ENCODE measurements at places on chromosomes 5 and 9.

- DNase-seq, result no peak
Observed at GRCh38 chr5:93512799-93513198, 68.2 kb downstream of the NR2F1-AS1 start.

DNA sequence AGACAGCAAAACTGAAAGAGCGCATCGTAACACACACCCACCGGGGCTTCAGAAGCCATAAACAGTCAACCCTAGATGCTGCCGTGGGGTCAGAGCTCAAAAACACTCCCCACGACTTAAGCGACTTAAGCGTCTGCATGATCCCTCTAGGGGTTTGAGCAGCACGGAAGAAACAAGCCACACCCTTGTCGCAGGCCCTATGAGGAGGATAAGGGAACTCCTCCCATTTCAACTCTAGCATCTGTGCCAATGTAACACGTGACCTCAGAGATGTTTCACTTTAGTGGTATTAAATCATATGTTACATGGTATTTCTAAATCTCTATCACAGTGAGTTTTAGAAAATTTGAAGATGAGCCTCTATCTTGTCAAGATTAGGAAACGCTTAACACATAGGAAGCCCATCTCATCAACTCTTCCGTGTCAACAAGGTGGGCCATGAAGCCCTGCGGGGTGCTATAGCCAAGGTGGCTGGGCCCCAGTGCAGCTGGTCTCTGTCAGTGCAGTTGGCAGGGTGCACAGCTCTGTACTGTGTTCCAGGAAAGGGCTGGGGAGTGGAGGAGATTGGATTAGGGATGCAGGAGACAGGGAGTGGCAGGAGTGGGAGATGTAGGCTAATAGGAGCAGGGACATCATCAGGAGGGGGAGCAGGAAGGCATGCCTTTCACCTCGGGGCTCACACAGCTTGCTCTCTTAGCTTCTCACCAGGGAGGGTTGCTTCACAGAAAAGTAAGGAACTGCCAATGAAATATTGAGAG is 33.1 kb downstream of the ZCCHC9 start:
- DNase-seq, result no peak

DNA sequence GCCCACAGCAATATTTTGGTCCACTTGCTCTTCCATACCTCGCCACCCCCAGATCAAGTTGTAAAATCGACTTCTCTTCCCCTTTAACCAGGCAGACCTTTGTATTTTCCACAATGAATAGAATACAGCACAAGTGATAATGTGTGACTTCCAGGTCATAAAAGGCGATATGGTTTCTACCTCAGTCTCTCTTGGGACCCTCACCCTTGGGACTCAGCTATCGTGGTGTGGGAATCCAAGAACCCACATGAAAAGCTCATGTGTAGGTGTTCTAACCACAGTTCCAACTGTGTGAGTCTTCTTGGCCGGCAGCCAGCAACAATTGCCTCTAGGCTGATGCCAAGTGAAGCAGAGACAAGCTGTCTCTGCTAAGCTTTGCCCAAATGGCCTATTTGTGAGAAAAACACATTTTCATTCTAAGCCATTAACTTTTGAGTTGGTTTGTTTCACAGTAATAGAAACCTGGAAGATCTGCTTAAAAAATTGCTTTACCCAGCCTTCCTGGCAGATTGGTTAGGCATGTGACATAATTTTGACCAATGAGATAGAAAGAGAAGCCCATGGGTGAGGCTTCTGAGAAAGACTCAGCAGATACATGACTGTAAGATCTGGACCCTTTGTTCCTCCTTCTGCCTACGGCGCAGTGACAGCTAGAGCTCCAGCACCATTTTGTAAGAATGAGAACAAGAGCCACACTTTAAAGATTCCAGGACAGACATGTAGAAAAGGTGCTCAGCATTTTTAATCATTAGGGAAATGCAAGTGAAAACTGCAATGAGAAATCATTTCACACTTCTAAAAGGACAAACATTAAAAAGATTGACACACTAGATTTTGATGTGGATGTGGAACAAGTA is 18.3 kb upstream of the MLLT3 start:
- DNase-seq, result no peak

- peak; percentile 81 for DNase-seq
Observed at GRCh38 chr5:75856056-75856455, 138.8 kb upstream of the POC5 start.

DNA sequence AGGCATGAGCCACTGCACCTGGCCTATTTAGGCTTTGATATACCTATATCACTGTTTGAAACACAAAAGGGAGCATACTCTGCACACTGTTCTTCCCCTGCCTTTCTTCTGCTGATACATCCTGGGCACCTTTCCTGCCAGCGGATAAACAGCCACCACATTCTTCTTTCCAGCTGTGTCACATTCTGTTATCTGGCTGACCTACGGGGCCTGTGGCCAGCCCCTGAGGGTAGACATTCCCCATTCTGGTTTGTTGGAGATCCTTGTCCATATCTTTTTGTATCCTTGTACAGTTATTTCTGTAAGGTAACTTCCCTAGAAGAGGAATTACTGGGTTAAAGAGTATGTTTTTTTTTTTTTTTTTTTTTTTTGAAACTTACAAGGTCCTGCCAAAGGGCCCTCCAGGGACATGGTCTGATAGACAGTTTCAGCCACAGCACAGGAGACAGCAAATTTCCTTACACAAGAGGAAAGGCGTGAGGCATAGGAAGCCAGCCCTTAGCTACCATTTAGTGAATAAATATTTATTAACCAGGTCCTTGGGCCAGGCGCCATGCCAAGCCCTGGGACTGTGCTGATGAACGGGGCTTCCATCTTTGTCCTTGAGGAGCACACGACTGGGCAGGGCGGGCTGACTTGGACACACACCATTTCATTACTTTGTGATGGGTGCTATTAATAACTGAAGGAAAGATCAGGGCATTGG is 57.8 kb downstream of the ERGIC1 start:
- no peak for DNase-seq
